ENCODE measurements at places on chromosomes 2 and 18. TPM values are rescaled to one million over a fixed set of nuclear protein-coding genes. Genes with fewer than 3 reads are reported as not detected.

Gene MFSD2B
- 0.05 TPM for polyA plus RNA-seq

Gene HOXD9
- 0.99 TPM for polyA plus RNA-seq

Gene LAMA1
- polyA plus RNA-seq = 0.16 TPM

Gene PPM1B
- polyA plus RNA-seq = 17.6 TPM

Gene CIB4
- polyA plus RNA-seq = not detected

Gene NMUR1
- 0.47 TPM for polyA plus RNA-seq

Gene IL36B
- 1.5 TPM for polyA plus RNA-seq

Gene HTR2B
- polyA plus RNA-seq = 1.3 TPM

Gene CYRIA
- polyA plus RNA-seq = 1.0 TPM

Gene EGR4
- polyA plus RNA-seq = not detected

Gene LRATD1
- polyA plus RNA-seq = 25.8 TPM

Gene KIF5C
- 0.16 TPM for polyA plus RNA-seq

Gene RND3
- 151 TPM for polyA plus RNA-seq

Data from esophagus (tissue), 2 donors.